ENCODE measurements at places on chromosomes 1 and 21. TPM values are rescaled to one million over a fixed set of nuclear protein-coding genes. Genes with fewer than 3 reads are reported as not detected.

The SYT14 gene
- polyA plus RNA-seq: 0.30 TPM

The FCRL1 gene
- 0.11 TPM for polyA plus RNA-seq

The ARHGAP29 gene
- 69.1 TPM for polyA plus RNA-seq

The YARS1 gene
- polyA plus RNA-seq: 58.7 TPM

The C1orf53 gene
- 1.7 TPM for polyA plus RNA-seq

The OR6Y1 gene
- not detected for polyA plus RNA-seq

The TMEM54 gene
- 8.9 TPM for polyA plus RNA-seq

The PTPRC gene
- polyA plus RNA-seq: 6.5 TPM

The UBASH3A gene
- not detected for polyA plus RNA-seq

The LHX8 gene
- not detected for polyA plus RNA-seq

The LMX1A gene
- not detected for polyA plus RNA-seq

The CD52 gene
- polyA plus RNA-seq: 6.8 TPM

The CEP85 gene
- 21.6 TPM for polyA plus RNA-seq

The KLHDC9 gene
- polyA plus RNA-seq: 17.8 TPM

The OXCT2 gene
- polyA plus RNA-seq: not detected

All from left renal cortex interstitium (tissue), 4 donors.